ENCODE measurements at places on chromosomes 2 and 18. TPM values are rescaled to one million over a fixed set of nuclear protein-coding genes. Genes with fewer than 3 reads are reported as not detected.

Gene TMEM17
- 0.56 TPM for total RNA-seq

Gene TTLL4
- total RNA-seq: 33.3 TPM

Gene CERS6
- total RNA-seq: 32.0 TPM

Gene RNASEH1
- total RNA-seq: 28.1 TPM

Gene LTBP1
- total RNA-seq: 0.63 TPM

Gene SIX3
- total RNA-seq: not detected

Gene MOCOS
- total RNA-seq: 6.2 TPM

All from HT-29 (cell line).